ENCODE measurements at places on chromosomes 3 and 15.

DNA sequence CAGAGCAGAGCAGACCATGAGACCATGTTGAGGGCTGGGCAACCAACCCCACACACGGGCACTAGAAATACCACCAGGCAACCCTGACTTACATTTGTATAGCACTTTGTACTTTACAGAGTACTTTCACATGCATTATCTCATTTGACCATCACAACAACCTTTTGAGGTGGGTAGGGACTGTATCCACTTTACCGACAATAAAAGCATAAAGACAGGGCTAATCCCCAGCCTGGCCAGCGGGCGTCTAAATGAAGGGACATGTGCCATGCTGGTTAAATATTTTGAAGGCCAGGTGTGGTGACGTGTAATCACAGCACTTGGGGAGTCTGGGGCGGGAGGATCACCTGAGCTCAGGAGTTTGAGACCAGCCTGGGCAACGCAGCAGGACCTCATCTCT lies 23.6 kb downstream of the RASGRP1 start:
- no peak for DNase-seq

DNA sequence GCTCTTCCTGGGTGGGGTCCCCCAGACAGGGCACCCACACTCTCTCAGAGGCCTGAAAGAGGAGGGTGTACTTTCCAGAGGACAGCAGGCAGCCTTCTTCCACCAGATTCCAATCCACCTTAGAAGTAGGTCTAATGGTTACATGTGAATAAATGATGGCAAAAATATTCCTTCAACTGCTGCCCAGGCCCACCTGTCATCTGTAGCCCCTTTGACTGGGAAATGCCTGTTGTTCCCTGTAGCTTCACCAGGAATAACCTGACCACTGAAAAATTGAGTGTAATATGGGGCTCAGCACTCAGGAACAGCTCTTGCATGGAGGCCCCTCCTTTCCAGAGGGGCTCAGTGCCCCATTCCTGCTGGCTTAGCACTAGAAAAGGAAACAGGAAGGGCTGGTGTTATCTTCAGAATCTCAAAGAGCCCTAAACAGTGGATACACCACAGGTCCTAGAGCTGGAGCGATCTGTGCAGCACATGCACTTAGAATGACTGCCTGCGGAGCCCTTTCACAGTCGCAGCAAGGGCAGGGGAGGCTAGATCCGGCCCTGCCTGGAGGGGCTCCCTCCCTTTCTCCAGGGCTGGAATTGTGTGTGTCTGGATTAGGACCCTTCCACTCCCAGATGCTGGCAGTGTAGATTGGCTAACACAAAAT lies 32.1 kb downstream of the SLC22A14 start:
- no peak for DNase-seq

DNA sequence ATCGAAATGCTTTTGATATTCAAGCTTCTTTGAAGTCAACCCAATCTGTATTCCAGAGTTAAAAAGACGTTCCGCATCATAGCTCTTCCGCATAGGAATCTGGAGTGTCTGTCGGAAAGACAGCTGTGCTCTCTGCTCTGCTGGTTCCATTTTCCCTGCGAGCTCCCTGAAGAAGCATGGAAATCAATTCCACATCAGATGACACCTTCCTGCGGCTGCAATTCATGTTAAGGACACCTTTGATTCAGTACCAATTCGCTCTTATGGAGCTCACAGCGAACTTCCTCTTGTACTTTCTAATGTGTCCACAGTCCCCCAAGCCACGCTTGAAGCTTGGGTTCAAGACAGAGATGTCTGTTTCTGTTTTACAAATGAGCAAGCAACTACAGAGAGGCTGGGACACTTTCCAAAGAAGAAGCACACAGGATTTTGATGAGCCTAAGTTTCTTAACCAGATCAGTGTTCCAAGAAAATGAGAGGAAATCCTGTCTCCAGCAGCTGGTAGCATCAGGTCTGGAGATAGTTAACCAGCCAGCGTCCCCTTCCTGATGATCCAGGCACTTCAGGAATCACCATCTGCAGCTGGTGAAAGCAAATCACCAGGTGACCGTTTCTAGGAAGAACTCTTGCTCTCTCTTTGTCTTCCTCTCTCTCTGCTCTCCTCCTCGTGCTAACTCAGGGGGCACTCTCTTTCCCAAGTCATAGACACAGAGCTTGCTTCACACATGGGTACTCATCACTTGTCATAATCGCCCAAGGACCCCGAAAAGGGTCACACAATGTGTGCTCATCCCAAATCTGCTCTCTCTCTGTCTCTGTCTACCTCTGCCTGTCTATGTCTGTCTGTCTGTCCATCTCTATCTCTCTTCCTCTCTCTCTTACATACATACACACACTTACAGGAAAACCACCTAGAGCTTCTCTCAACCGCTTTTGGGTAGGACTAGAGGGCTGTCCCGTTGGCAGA lies 281.8 kb downstream of the FAM43A start:
- no peak for DNase-seq

DNA sequence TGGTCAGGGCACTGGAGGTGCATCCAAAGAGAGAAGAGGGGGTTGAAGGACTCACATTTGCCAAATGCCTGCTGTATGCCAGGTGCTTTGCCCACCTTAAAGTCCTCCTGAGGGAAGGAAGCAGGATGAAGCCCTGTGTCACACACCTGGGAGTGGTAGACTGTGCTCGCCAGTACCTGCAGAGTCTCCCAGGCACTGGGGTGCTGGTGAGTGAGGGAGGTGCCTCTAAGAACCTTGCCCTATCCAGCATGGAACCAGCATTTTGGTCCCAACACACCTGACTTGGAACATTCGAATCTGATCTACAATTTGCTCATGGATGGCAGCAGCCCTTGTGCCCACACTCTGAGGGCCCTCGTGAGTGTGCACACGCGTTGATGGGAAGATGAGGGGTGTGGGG lies 76.7 kb downstream of the SEC22A start:
- DNase-seq: no peak

DNA sequence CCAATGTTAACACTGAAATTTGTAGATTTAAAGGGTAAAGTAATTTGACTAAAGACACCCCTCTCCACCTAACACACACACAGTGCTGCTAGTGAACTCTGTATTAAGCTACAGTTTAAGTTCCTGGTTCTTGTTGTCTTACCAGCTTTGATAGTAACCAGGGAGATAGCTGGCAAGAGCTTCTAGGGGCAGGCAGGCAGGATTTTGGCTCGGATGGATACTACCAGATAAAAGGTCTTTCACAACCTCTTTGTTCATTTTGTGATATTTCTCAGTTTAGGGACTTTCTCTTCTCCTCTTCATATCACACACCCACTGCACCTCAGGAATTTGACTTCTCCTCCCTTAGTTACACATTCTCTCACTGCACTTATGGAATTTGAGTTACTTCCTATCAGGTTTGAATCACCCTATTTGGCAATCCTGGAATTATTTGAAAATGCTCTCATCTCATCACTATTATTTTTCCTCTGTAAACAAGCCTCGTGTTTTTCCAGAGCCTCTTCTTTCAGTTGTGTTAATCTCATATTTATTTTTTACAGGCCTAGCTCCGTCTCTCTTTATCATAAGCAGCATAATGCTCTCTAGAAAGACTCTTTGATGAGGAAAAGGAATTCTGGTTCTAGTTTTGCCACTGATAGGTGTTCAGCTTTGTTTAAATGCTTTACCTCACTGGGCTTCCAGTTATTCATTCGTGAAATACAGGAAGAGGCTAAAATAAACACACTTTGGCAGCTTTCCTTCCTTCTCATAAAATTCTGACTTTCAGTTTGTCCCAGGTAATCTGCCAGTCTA lies 23.0 kb upstream of the CLDN1 start:
- peak; percentile 52 for DNase-seq
